ENCODE measurements at places on chromosomes 5 and 9.

DNA sequence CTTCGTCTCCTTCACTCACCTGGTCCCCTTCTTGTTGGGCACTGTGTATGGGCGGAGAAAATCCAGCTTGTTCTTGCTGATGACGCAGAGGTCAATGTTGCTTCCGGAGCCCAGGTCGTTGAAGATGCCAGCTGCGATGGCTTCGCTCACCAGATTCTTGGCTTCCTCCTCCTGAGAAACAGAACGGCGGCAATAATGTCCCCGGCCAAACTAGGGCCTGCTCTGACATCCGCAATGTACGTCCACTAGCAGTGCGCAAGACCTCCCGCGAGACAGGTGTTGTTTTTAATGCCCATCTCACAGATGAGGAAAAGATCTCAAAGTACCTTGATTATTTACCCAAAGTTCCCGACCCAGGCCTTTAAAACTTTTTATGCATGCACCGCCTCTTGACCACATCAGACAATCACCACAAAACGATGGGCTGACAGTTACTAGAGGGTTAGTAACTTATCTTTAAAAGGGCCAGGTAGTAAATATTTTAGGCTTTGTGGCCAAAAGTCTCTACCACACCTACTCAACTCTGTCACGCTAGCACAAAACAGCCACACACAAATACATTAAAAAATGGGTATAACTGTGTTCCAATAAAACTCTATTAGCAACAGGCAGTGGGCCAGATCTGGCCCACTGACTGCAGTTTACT lies 58.4 kb downstream of the PSMB7 start:
- no peak for DNase-seq

DNA sequence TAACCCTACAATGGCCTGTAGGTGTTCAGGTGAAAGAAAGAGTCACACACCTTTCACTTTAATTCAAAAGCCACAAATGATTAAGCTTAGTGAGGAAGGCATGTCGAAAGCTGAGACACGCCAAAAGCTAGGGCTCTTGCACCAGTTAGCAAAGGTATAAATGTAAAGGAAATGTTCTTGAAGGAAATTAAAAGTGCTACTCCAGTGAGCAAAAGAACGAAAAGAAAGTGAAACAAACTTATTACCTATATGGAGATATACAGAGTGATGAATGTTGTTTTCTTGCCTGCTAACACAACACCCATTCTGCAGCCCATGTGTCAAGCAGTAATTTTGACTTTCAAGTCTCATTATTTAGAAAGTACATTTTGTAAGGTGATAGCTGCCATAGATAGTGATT lies 254.2 kb upstream of the SLC24A2 start:
- DNase-seq: no peak

- DNase-seq: no peak
Measured at GRCh38 chr5:68011801-68012200, 203.8 kb upstream of the PIK3R1 start.

DNA sequence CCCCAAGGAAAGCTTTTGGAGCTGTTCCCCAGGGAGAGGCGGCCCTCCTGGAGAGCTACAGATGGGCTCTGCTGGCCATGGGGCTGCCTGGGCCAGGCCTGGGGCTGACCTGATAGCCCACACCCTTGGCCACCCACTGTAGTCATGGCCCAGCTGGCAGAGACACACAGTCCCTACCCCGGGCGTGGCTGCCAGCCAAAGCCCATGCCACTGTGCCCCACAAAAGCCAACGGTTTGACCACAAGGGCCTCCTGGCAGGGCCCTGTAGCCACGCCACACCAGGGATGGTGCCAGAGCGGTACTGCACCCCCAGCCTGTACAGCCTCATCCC lies 15.2 kb downstream of the NACC2 start:
- DNase-seq: peak; percentile 72

DNA sequence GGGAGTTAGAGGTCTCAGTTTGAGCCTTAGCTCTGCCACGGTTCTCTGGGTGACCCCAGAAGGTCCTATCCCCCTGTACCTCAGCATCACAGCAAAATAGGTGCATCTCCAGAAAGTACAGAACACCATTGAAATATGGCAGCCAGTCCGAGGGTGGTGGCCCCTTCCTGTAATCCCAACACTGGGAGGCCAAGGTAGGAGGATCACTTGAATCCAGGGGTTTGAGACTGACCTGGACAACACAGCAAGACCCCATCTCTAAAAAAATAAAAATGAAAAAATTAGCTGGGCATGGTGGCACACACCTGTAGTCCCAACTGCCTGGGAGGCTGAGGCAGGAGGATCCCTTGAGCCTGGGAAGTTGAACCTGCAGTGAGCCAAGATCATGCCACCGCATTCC lies 7.0 kb upstream of the CRB2 start:
- DNase-seq: no peak

GRCh38 chr9:87193925-87194868 lies 246.9 kb upstream of the GAS1 start:
- DNase-seq: no peak

GRCh38 chr5:124203303-124203702 lies 543.1 kb downstream of the ZNF608 start:
- DNase-seq: no peak

DNA sequence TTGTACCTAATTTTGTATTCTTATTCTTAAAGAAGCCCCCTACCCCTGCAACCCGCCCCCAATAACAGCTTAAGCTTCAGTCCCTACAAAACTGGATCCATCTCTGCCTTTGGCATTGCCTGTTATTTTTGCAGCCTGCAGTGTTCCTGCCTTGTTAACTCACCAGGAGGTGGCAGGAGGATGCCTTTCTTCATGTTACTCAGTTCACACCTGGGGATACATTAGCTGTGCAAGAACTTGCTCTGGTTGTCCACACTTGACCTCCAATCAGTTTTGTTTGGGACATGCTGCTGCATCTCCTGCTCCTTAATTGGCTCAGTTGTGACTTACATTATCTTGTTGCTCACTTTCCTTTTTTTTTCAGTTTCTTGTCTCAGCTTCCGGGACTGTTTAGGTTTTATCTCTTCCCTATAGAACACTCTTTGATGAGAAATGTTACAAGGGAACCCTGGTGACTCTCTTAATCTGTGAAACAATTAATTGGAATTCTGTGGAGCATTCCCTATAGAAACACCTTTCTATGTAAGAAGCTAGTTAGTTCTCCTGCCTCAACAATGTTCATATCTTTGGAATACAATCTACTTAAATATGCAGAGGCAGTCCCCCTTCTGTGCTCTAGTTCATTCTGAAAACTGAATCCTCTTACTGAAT lies 467.7 kb upstream of the ACO1 start:
- DNase-seq: peak; percentile 12

DNA sequence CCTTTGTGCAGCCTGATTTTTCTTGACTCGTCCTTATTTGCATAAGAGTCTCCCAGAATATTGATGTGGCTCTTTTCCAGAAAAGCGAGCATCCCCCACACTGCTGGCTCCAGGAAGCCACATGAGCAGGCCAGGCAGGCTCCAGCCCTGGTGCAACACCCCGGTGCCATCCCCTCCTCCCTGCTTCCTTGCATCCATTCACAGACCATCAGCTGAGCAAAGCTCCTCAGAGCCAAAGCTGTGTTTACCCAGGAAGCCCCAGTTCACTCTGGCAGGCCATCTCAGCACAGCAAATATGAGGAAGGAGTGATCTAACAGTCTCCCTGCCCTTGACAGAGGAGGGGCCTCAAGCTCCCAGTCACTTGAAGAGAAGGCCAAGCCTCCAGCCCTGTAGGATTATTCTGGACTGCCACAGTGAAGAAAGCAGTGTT lies 34.4 kb downstream of the INSYN2B start:
- peak; percentile 25 for DNase-seq

DNA sequence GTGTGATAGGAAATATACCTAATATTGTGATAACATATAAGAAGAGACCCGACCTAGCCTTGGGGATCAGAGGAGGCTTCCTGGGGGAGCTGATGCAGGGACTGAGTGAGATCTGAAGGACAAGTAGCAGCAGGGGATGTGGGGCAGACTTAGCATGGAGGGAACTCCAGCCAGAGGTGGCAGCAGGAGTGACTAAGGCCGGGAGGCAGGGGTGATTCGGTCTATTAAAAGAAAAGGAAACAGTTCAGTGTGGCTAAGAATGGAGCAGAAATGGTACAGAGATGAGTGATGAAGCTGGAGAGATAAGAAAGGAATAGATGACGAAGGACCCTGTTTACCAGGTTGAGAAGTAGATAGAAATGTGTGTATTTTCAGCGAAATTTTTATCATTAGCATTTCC lies 408.8 kb downstream of the ENC1 start:
- DNase-seq: no peak

DNA sequence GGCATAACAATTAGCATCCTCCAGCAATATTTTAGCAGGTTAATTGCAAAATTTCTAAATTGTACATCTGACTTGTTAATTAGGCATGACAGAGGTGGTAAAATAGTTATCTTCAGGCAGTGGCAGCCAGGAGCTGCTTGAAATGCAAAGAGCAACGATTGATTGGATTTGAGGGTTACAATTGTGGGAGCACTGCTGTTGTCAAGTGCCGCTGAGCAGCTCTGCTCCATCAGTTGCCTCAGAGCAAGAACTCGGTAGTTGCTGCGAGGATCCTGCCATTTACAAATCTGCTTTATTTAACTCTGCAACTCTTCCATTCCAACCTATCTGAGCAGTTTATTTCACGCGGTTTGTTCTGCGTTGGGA lies 12.6 kb downstream of the PBX3 start:
- peak; percentile 69 for DNase-seq

- no peak for DNase-seq
Measured at GRCh38 chr5:83947763-83948162, 227.1 kb upstream of the HAPLN1 start.

DNA sequence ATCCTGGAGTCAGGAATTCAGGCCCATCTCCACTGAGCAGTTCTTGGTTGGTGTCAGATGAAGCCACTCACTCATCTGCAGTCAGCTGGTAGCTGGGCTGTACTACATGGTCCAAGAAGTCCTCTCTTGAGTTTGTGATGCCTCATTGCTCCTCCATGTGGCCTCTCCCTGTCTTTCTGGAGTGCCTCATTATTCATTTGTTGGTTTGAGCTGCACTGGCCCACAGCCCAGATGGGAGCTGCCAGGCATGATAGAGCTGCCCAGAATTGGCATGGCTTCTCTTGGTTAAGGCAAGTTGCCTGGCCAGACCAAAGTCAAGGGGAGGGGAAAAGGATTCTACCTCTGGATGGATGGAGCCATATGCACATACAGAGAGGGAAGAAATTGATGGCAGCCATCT lies 8.0 kb downstream of the PTCD2 start:
- DNase-seq: peak; percentile 27

DNA sequence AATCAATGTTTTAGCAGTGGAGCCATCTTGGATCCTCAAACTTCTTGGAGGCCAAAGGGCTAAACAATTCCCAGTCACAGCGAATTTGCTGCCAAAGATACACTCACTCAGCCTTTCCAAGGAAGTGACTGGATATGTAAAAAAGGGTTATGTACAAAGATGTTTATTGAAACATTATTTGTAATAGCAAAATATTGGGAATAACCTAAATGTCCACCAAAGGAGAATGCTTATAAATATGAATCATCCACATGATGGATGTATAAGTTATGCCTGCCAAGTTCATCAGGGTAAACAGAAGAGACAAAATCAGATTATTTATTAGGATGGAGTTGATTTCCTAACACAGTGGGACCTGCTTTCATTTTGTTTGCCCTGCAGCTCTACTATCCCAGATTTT lies 145.2 kb upstream of the ABCA1 start:
- no peak for DNase-seq

GRCh38 chr5:141517880-141518617 lies 29.2 kb downstream of the PCDHGC5 start:
- DNase-seq: no peak

DNA sequence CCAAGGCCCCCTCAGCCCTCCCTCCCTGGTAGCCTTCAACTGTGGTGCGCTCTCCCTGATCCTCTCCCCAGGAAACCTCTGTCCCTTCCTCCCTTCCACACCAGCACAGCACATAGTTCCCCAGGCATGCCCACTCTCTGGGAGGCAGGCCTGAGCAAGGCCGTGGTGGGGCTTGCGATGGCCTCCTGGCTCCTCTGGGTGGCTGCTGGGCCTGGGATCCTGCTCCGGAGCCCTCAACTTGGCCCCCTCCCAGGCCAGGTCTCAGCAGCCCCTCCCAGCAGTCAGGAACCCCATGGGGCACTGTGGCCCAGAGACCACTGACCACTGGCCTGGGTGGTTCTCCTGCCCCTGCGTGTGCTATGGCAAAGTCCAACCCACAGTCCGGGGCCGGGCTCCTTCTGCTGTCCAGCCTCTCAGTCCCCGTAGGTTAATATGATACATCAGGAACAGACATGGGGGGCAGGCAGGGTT lies 125.8 kb downstream of the ZNF354C start:
- no peak for DNase-seq

- no peak for DNase-seq
Measured at GRCh38 chr5:91494447-91494996, 111.4 kb upstream of the ARRDC3 start.

DNA sequence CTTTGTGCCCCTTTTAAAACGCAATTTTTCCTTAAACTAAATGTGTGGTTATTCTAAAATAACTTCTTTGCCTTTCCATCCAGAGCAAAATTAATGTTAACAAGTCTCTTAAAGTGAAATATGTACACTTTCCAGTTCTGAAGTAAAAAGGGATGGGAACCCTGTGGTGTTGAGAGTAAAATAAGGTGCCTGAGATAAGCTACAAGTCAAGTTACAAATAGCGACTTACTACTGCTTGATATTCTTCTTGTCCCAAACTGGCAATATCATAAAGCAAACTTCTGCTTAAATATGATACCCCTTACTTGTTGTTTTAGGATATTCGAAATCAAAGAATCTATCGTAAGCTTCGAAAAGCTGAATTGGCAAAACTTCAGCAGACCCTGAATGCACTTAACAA lies 18.3 kb upstream of the F2R start:
- peak; percentile 53 for DNase-seq

GRCh38 chr5:96076451-96076850 lies 114.8 kb upstream of the ELL2 start:
- no peak for DNase-seq

- no peak for DNase-seq
Measured at GRCh38 chr9:116691607-116692006, 4.5 kb downstream of the TRIM32 start.

DNA sequence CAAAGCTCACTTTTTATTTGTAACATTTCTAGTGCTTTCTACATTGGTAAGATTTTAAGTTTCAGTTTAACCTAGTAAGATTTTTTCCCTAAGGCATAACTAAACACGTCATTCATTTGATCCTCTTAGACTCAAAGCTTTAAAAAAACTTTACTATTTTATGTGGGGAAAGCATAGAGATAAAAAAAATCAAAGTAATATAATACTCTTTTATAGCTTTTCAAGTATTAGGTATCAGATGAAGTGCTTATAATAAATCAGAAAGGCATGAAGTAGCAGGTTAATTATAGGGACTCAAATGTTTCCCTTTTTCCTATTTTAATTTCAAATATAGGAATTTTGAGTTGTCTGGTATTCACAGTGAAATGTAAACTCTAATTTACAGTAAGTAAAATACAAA lies 68.0 kb upstream of the POU5F2 start:
- DNase-seq: no peak

GRCh38 chr9:134558124-134558905 lies 83.3 kb upstream of the COL5A1 start:
- DNase-seq: no peak

GRCh38 chr9:82148426-82148810 lies 159.8 kb downstream of the SPATA31D1 start:
- no peak for DNase-seq

Measured in hematopoietic multipotent progenitor cell treated with erythropoietin and hydrocortisone succinate and interleukin-3 and kit ligand, for 4 days (in vitro differentiated cells).